ENCODE measurements at places on chromosomes 12 and 14. TPM values are rescaled to one million over a fixed set of nuclear protein-coding genes. Genes with fewer than 3 reads are reported as not detected.

Gene ATP6V1D
- 28.3 TPM for total RNA-seq

GRCh38 chr14:58626431-58626831, 11.3 kb upstream of the DACT1 start:
- DNase-seq, result no peak

Gene LRRC10
- total RNA-seq, result not detected

DNA sequence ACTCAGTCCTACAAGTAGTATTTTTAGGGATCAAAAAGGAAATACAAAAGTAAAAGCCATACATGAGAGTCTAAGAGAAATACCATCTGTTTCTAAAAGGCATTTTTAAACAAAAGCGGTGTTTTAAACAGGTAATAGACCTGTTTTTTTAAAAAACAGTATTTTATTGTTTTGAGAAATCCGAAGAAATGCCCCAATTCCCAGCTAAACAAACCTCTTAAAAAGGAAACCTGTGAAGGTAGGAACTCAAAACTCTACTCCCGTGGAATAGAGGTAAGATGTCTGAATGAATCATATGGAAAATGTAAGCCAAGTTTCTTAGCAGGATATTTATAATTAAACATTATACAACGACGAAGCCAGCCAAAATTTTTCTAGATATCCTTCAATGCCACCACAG, 2.0 kb downstream of the PPP1R13B start:
- no peak for DNase-seq

DNA sequence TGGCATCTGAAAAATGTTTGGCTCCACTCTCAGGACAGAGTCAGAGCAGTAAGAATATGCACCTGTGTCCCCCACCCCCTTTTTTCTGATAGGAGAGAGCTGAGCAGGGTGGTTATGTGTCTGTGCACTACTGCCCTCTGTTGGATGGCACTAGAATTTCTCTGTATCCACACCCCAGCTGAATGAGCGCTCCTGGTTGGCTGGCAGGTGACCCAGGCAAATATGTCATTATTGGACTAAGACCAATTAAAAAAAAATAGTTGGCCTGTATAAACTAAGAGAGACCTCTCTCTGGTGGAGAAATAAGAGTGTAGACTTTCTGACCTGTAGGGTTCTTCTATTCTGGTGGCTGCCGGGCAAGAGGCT, 107.0 kb downstream of the PTCSC3 start:
- DNase-seq, result peak; percentile 29

- DNase-seq, result no peak
Observed at GRCh38 chr12:114776731-114777442, 92.9 kb upstream of the TBX3 start.

Gene GALNT9
- total RNA-seq, result 0.12 TPM

GRCh38 chr14:88985654-88986053, 161.2 kb downstream of the TTC8 start:
- no peak for DNase-seq

DNA sequence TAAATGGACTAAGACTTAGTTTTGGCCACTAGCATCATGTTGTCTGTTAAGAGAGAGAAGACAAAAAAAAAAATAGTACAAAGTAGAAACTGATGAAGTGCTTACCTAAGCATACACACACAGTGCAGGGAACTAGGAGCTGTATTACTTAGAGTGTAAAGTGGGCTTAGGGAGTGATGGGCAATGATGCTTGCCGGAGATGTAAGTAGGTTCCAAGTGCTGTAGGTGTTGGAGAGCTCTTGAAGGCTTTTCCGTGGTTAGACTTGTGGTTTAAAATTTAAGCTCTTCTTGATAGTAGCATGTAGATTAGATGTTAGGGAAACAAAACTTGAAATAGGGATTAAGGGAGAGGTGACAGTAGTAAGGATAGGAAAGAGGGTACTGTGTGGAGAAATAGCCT, 34.7 kb downstream of the MIA2 start:
- no peak for DNase-seq

DNA sequence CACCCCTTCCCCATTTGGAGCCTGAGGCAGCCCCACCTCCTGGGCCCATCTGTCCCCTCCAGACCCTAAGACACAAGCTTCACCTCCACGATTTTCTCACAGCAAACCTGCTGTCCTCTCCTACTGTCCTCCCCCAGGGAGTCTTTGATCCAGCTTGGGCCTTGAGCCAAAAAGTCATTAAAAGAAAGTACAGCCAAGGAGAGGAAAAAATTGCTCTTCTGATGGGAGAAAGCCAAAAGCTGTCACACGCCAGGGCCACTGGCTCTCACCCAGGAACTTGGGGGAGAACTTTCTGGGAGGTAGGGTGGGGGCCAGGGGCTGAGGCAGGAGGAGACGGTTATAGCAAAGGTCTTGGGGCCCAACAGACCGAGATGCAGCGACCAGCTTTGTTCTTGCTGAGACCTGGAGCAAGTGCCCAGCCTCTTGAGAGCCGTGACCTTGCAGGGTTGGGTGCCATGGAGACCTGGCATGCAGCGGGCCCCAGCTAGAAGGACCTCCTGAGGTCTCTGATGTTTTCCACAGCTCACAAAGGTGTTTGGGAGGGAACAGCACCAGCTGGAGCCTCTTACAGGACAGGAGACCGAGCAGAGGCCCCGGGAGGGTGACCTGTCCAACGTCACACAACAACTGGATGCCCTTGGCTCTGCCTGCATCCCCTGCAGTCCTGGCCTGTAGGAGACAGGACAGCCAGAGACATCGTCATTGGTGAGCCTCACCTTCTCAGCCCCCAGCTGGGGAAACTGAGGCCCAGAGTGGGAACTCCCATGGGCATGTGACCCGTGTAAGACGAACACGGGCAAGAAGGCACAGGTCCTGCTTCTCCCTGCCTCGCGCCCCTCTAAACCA, 124.5 kb downstream of the CALM1 start:
- no peak for DNase-seq

Gene OR4N5
- not detected for total RNA-seq

Gene MYH6
- not detected for total RNA-seq

Gene AQP6
- not detected for total RNA-seq

- no peak for DNase-seq
Observed at GRCh38 chr14:34359420-34360117, 102.5 kb downstream of the SPTSSA start.

- no peak for DNase-seq
Observed at GRCh38 chr12:114447274-114447716, 41.4 kb upstream of the TBX5 start.

DNA sequence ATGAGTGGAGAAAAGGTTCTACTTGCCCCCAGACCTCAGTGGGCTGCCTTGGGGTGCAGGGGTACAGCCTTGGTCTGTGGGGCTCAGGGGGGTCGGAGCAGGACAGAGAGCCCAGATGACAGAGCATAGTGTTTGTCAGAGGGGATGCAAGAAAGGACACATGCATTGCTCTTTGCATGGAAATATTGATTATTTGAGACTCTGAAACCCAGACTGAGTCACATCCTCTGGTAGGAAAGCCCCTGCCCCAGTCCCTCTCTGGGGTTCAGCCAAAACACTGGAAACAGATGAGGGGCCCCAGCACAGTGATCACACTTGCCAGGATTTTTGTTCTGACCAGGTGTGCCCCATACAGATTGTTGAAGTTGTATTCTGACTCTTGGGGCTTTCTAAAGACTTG, 1094.4 kb downstream of the BCL11B start:
- peak; percentile 91 for DNase-seq

GRCh38 chr12:102669056-102669455, 188.7 kb upstream of the IGF1 start:
- DNase-seq, result no peak

DNA sequence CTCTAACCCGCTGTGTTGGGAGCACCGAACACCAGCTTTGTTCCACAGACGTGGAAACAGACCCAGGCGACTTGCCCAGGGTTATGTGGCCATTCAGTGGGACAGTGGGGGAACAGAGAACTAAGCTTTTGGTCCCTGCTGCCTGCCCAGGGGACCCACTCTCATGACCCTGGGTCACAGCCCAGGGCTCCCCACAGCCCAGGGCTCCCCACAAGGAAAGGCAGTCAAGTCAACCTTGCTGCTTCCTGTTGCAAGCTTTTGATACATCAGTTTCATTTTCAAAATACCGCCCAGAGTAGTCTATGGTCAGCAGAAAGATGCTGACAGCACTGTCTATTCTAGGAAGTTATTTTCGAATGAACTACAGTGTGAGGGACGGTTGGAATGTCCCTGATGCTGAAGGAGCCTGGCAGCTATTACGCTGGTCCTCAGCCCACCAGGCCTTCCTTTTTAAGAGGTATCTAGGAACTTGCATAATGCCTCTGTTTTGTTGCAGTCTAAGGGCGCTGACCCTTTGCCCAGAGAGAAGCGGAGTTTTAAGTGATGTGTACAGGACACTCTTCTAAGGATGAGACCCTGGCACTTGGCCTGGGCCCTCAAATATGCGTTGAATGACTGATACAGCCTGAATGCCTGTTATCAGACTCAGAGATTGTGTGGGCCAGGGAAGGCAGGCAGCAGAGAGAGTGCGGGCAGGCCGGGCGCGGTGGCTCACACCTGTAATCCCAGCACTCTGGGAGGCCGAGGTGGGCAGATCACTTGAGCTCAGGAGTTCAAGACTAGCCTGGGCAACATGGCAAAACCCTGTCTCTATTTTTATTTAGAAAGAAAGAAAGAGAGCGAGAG, 12.6 kb upstream of the TTC7B start:
- DNase-seq, result peak; percentile 42

GRCh38 chr12:18851271-18851670, 113.4 kb downstream of the CAPZA3 start:
- DNase-seq, result no peak

DNA sequence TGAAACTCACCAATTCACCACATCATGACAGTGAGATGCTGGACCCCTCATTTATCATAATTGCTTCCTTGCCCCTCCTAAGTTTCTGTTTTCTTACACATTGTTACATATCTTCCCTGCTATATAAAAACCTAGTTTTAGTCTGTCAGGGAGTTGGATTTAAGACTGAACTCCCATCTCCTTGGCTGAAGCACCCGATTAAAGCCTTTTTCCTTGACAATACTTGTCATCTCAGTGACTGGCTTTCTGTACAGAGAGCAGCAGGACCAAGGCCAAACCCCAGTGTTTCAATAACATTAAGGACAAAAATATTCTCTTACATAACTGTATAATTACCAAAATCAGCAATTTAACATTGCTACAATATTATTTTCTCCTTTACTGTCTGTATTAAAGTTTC, 928.4 kb downstream of the TMTC2 start:
- DNase-seq, result no peak

Gene LRP1-AS
- total RNA-seq, result not detected

DNA sequence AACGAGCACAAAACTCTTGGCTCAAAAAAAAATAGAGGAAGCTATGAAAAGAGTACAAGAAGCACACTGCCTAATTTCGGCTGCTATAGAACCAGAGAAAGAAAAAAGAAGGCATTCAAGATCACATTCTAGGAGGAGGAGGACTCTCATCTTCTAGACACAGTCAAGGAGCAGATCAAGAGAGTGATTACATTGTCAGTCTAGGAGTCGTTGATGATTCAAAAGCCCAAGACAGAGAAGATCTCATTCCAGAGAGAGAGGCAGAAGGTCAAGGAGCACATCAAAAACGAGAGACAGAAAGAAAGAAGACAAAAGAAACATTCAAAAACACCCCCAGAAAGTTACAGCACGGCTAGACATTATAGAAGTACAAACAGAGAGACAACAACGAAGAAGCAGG, 131.8 kb upstream of the AEBP2 start:
- DNase-seq, result no peak

Gene IL23A
- total RNA-seq, result 47.6 TPM

- DNase-seq, result no peak
Observed at GRCh38 chr14:87644689-87645088, 348.3 kb downstream of the GALC start.

- no peak for DNase-seq
Observed at GRCh38 chr12:94768398-94769046, 118.2 kb upstream of the TMCC3 start.

DNA sequence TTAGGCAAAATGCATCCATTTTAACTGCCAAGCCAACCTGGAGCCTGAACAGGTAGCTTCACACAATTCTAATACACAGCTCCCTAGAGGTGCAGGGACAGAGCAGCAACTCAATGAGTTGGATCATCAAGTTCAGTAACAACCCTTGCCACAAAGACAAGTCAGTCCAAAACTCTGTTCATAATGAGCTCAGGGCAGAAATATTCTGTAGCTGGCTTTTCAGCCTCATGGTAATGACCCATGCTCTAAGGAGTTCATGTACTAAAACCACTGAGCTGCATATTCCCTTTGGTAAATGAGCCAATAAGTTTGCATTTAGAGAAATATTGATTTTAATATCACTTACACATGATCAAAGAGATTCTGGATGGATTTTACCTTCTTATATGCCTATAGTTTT, 316.1 kb downstream of the SEC23A start:
- no peak for DNase-seq

- DNase-seq, result no peak
Observed at GRCh38 chr12:15534874-15535273, 212.6 kb downstream of the PTPRO start.

Gene PPP1R1A
- not detected for total RNA-seq

DNA sequence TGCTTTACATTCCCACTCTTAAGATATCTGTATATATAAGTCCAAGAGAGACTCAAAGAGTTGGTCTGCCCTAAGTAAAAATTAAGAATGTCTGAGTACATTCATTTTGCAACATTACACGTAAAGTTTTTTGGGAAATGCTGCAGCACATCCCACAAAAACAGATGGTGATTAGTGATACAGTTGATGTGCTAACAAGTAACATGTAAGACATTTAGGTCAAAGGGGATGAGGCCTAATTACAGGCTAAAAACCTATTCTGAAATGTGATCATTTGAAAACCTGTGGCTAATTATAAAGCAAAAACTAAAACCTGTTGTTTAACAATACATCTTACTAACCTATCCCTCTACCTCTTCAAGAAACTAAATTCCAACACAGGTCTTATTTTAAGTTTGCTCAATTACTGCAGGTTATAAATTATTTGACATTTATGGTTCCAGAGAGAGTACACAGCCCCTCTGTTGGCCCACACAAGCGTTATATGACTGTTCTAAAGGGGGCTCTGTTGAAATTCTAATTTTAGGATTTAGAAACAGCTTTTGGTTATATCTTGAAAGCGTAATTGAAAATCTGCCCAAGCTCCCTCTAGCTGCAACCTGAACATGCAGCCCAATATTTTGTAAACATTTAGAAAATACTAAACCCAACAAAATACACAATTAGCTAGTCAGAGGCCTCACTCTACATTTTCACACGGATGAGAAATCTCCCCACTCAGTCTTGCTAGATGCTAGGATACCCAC, 42.9 kb downstream of the BRAP start:
- no peak for DNase-seq

Gene DPPA3
- not detected for total RNA-seq

Gene SPTB
- 0.57 TPM for total RNA-seq
